ENCODE measurements at places on chromosomes 6 and 20.

- no peak for DNase-seq
These were observed 133.5 kb downstream of the PLCB1 start for GRCh38 chr20:8265588-8265987.

- no peak for DNase-seq
These were observed 234.7 kb upstream of the ADGRB3 start for GRCh38 chr6:68400396-68400795.

DNA sequence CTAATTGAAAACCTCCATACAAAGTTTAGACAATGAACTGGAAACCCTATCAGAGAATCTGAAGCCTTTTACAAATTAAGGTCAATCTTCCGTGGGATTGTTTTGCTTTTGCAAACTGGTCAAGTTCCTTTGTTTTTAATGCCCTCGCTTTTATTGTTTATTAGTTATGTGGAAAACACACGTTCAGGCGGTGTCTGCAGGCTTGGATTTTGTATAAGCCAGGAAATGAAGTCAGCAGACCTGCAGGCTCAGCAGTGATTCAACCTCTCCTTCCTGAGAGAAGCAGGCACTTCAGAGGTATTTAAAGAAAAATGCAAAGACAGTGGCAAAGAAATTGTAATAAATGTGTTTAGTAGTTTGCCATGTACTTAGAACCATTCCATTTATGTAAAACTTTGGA is 103.4 kb upstream of the PDE10A start:
- DNase-seq = no peak

DNA sequence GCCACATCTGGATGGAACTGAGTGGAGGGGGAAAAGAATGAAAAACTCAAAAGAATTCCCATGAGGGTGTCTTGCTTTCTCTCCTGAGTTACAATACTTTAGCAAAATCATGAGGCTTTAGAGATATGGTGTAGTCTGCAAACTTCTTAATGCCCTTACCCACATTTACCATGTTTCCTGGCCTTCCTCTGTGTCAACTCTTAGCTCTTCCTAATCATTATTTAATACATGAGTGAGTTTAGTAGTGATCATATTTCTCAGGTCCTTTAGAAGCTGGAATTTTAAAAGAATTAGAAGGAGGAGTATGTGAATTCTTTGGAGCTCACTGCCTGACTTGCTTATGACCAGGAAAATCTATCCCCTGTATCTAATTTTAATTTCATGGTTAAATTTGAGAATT is 39.0 kb downstream of the STX11 start:
- DNase-seq = no peak

- DNase-seq = no peak
These were observed 31.0 kb upstream of the EZR start for GRCh38 chr6:158849899-158850806.

DNA sequence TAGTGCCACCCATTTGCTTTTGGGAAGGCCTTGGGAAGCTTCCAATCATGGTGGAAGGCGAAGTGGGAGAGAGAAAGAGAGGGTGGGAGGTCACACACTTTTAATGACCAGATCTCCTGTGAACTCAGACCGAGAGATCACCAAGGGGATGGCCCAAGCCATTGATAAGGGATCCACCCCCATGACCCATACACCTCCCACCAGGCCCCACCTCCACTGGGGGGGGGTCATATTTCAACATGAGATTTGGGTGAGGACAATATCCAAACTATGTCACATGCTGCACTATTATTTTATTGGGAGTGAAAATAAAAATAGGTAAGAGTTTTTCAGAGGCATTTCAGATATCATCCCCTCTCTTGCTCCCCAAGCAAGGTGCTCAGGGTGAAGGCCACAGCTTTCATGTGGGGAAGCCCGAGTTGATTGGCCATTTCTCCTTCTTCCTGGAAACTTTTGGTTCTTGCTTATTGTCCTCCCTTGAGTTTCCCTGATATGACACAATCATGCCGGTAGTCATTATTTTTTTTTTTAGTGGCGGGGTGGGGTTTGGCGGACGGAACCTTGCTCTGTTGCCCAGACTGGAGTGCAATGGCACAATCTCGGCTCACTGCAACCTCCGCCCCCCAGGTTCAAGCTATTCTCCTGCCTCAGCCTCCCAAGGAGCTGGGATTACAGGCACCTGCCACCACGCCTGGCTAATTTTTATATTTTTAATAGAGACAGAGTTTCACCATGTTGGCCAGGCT is 15.2 kb downstream of the GMPR start:
- DNase-seq = no peak

GRCh38 chr6:164069350-164069990 is 655.0 kb downstream of the QKI start:
- peak; percentile 53 for DNase-seq

DNA sequence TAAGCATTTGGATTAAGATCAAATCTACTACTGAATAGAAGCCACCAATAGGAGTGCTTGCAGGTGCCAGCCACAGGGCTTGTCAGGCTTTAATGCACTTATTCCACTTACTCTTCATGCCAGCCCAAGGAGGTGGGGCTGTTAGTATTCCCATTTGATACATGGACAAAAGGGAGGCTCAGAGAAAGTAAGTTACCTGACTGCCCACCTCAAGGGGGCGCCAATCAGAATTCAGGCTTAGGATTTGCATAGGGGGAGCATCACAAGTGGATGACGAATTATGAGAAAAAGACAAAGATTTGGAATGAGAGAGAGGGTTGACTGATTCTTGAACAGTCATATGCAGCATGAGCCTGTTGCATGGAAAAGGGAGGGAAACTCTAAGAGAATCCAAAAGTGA is 188.4 kb upstream of the TSHZ2 start:
- DNase-seq = no peak

DNA sequence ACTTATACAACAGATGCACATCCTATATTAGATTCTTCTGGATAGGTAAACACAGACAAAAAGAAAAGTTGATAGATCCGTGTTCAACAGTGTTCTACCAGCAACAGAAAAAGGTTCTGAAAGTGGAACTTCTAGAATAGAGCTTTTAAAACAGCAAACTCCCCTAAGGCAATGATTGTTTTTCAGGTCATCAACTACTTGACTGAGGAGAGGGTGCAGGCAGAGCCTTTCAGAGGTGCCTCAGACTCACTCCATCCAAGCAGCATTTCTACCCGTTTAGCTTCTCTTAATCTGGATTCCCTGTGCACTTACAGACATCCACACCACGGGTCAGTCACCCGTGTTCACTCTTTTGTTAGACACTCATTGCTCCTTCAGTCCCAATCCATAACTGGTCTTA is 28.9 kb downstream of the FYN start:
- no peak for DNase-seq

DNA sequence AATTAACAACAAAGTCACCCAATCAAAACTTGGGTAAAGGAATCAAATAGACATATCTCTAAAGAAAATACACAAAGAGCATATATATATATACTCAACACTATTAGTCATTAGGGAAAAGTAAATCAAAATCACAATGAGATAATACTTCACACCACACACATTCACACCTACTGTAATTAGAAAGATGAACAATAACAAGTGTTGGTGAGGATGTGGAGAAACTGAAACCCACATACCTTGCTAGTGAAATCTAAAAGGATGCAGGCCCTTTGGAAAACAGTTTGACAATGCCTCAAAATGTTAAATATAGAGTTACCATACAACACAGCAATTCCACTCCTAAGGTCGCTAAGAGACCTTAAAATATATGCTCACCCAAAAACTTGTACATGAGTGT is 177.1 kb downstream of the ANKRD60 start:
- DNase-seq = no peak

- no peak for DNase-seq
These were observed 280.0 kb upstream of the TBX18 start for GRCh38 chr6:85044361-85044760.

GRCh38 chr6:154491567-154492470 is 18.7 kb downstream of the CNKSR3 start:
- no peak for DNase-seq

DNA sequence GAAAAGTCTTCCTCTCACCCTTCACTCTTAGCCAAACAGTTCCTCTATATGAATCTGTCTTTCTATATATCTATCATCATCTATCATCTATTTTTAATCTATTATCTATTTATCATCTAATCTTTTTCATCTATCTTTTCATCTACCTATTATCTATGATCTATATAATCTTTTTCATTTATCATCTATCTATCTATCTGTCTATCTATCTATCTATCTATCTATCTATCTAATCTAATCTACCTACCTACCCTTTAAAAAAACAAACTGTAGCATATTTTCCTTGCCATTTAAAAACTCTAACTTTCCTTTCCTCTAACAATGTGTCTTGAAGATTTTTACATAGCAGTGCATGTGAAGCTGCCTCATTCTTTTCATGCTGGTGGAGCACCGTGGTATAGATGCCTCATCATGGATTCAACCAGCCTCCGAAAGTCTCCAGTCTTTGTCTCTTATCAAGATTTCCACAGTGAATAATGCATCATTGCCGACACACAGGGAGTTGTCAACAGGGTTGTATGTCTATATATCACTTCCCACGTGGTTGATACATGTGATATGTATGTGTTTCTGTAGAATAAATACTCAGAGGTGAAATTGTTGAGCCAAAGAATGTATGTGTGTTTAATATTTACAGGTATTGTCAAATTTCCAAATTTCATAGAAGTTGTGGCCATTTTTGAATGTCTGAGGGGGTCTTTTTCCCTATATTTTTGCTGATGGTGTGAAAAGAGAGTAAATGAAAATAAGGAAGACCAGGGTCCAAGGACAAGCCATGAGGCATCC is 51.3 kb downstream of the VEGFA start:
- DNase-seq = no peak

DNA sequence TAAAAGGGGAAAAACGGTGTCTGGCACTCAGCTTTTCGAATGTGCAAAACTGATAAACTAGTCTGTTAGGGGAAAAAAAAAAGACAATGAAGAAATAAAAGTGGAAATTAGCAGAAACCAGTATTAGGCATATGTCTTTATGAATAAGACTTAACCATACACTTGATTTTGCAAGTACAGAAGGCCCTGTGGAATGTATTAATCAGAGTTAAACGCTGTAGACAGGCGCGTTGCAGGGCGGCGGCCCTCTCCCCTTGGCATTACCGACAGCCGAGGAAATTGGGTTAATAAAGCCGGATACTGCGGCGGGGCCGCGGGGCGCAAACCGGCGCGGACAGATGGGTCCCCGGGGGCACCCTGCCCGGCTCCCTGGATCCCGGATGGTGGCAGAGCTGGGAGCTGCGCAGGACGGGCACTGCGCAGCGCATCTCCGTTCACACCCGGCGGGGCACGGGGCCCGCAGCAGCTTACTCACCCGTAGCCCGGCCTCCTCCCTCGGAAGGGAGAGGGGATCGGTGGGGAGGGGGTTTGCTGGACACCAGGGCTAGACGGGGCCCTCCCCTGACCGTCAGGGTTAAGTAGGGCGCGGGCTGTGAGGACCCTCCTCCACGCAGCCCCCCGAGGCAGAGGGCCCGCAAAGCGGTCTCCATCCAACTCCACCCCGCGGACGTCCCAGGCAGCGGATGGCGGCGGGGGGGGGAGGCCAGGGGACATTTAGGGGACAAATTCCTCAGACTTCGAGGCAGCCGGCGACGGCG is 2.0 kb downstream of the BHLHE23 start:
- DNase-seq = no peak

DNA sequence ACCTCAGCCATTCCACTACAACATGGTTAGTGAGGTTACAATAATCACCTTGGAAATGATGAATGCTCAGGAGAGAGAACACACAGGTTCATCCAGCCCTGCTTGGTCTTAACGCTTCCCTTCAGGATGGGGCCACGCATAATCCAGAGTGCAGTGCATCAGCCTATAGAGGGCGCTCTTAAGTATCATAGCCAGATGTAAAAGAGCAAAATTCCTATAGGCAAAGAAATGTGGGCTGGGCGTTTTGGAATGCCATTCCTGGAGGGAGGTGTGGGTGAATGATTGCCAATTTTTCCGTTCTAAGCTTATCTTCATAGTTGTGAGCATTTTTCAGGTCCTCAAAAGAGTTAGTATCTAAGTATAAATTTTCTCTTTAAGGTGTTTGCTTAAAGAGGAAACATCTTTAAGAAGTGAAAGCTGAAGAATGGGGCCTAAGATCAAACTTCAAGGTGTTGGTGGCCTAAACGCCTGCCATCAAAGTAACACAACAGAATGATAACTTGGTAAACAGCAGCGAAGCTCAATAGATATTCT is 1.8 kb downstream of the RIPOR2 start:
- no peak for DNase-seq

GRCh38 chr6:144006736-144007477 is 1.2 kb downstream of the PLAGL1 start:
- DNase-seq = no peak

DNA sequence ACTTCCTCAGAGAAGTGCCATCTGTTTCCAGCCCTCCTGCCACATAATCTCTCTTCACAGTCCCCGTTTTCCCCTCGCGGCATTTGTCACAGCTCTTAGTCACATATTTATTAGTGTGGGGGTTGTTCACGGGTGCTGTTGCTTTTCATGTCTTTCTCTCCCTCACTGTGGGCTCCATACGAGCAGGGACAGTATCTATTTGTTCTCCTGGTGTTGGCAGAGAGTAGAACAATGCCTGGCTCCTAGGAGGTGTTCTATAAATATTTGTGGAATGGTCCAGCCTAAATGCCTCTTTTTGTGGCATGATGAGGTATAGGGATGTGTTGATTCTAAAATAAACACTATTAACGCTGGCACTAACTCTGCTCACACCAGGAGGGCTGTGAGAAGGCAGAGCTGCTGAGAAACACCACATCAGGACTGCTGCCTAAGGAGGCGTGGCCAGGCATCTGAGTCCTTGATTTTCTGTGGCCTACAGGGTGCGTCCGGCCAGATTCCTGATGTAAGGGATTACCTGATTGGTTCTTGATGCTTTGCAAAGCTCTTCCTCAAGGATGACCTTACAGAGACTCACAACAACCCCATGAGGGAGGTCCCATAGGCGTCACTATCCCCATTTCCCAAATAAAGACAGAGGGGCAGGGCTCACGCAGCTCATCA is 219.8 kb upstream of the ARID1B start:
- DNase-seq = peak; percentile 13

DNA sequence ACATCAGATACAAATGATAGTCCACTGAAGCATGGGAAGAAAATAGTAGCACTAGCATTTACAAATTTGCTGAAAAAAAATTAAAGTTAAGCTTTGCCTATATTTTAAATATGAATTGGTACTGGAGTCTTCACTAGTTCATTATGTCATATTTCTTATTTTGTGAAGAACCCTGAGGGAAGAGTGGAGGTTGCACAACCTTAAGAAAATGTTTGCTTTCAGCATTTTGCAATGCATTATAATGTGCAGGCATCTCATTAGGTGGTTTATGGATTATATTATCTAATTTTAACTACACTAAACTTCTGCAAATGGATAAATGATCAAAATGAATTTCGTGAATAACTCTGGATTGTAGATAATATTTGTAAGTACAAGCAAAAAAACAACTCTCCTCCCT is 390.8 kb upstream of the HS3ST5 start:
- DNase-seq = no peak
